ENCODE measurements at places on chromosomes 3 and 15. TPM values are rescaled to one million over a fixed set of nuclear protein-coding genes. Genes with fewer than 3 reads are reported as not detected.
A peak's percentile ranks its signal among the peaks of the same experiment; 100 is the strongest.

DNA sequence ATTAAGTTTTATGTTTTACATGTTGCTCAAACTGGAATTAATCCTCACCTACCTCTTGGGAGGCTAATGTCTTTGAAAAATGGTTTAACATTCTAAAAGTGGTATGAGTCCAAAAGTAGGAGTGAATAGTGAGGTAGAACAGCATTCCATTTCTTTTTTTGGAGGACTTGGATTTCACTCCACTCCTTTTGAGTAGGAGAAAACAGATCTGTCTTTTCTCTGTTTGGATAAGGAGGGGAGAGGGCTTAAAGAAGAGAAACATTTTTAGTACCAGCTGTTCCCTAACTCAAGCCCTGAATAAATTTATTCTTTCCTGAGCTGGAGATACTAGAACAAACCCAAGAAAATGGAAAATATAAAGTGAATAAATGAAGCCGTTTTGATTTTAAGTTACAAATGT is 687.9 kb downstream of the MECOM start:
- DNase-seq, result no peak

Gene DNAH12
- total RNA-seq, result 0.80 TPM

- no peak for DNase-seq
Observed at GRCh38 chr3:10783360-10784351, 32.4 kb upstream of the SLC6A11 start.

GRCh38 chr15:31328428-31328968 is 1.9 kb downstream of the KLF13 start:
- peak; percentile 75 for DNase-seq

Gene GLDN
- 94.5 TPM for total RNA-seq

DNA sequence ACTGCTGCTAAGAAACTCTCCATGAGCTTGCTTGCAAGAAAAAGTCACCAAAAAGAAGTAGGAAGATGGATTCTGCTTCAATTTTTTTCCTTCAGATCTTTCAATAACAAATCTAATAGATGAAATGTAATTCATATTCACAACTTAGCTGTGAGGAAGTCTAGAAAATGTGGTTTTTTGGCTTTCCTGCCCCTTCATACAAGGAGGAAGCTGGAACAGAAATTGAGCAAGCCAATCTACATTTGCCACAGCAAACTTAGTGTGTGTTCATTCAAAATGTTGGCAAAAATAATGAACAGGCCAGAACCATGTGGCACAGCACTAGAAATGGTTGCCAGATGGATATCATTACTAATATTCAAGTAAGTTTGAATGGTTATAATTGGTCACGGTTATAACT is 93.2 kb upstream of the NEDD4 start:
- DNase-seq, result no peak

DNA sequence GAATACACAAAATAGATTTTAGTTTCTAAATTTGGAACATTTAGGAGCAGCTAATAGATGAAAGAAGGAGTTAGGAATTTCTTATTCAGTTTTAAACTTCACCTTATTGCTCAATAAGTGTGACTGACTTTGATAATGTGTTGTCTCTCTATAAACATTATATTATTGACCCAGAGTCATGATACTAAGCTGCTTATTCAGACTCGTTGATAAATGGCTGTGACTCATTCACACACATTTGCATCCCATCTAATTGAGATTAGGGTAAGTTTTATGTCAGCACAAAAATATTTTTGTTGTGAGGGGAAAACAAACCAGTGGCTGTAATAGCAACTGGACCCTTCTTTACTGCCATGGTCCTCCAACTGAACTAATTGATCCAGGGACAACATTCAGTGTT is 137.6 kb downstream of the GOLIM4 start:
- DNase-seq, result no peak

Gene P2RY14
- 8.9 TPM for total RNA-seq

Gene PLA2G4E
- not detected for total RNA-seq

- no peak for DNase-seq
Observed at GRCh38 chr3:80771085-80771484, 990.4 kb downstream of the GBE1 start.

Gene CHCHD4
- total RNA-seq, result 11.1 TPM

GRCh38 chr3:4419386-4419785 is 47.7 kb downstream of the SUMF1 start:
- no peak for DNase-seq

DNA sequence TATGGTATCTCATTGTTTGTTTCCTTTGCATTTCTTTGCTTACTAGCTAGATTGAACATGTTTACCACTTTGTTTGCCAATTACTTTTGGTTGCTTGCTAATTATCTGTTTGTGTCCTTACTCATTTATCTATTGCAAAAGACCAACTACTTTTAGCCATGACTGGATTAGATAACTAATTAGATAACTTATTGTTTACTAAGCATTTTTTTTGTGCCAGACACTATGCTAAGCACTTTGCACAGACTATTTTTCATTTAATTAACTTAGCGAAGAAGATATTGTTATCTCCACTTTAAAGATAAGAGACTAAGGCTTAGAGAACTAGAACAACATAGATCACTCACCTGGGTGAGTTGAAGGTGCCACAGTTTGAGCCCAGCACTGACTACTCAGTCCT is 16.9 kb upstream of the ZFAND6 start:
- no peak for DNase-seq

Gene PRSS50
- total RNA-seq, result 0.13 TPM

DNA sequence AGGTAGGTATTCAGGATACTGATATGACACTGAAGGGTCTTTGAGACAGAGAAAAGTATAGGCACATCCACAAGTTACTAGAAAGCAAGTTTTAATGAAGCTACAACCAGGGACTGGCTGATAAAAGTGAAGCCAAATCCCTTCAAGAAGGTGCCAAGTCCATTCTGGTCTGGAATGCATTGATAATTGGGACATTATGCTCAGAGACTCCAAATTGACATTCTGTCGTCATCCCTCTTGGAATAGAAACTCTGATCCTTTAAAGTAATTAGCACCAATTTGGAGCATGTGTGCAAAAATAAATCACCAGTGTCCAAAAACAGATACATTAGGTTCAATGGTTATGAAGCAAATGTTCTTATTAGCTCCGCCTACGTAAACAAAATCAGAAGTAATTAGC is 47.3 kb upstream of the BCL6 start:
- DNase-seq, result no peak

DNA sequence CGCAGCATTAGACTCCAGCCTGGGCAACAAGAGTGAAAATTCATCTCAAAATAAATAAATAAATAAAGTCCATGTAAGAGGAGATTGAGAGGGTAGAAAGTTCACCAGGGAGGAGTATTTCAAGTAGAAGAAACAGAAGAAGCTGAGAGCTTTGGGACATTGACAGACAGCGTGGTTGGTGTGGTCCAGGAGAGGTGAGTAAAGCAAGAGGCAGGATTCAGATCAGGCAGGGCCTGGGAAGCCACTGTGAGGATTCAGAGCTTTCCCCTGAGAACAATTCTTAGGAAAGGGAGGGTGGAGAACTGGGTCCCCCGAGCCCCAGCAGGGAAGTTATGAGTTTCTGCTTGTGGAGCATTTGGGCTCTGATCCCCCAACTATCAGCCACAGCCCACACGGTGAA is 54.2 kb upstream of the AMOTL2 start:
- DNase-seq, result no peak

Gene OR5H15
- not detected for total RNA-seq

- DNase-seq, result no peak
Observed at GRCh38 chr3:55521064-55521737, 34.1 kb upstream of the WNT5A start.

Gene ATP10A
- total RNA-seq, result 5.7 TPM

GRCh38 chr15:38050529-38051448 is 116.3 kb downstream of the TMCO5A start:
- no peak for DNase-seq

DNA sequence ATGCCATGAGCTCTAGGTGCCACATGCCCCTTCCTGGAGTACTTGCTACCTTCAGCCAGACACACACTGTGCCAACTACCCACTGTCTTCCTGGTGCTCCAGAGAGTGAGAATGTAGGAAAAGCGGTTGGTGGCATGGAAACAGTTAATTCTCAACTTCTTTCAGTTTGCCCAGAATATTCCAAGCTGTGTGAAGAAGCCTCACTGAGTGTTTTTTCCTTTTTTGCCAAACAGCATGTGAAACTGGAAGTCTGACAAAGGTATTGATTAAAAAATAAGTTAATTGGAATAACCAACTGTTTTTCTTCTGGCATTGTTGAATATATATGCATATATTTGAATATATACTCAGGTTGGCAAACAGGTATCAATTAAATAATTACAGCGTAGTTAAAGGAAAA is 52.8 kb downstream of the LRRC3B start:
- DNase-seq, result no peak

DNA sequence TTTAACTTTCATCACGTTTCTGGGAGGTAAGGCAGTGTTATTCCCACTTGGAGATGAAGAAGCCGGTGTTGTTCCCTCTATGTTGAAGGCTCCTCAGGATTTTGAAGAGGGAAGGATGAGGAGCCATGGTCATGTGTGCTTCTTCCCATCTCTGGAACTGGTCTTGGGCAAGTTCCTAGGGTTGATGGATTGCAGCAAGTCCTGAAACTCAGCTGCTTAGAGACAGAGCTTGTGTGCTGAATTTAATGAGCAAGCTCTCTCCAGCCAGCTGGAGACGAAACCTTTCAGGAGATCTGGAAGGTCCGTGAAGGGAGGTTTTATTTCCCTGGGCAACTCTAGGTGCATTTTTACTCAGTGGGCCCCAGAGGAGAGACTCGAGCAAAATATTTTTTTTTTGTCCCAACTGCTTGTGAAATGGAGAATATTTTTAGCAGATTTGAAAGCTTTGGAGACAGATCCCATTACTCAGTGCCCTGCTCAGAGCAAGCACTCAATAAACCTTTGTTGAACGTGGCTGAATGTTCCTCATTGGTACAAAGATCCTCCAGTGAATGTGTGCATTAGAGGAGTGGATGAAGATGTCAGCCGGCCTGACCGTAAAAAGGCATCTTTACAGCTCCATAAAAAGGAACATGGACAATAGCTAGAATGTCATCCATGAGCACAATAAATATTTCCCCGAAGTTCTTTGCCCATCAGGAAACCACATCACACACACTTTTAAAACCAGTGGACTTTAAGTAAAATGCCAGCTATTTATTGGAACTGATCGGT is 55.6 kb upstream of the RGMA start:
- no peak for DNase-seq

DNA sequence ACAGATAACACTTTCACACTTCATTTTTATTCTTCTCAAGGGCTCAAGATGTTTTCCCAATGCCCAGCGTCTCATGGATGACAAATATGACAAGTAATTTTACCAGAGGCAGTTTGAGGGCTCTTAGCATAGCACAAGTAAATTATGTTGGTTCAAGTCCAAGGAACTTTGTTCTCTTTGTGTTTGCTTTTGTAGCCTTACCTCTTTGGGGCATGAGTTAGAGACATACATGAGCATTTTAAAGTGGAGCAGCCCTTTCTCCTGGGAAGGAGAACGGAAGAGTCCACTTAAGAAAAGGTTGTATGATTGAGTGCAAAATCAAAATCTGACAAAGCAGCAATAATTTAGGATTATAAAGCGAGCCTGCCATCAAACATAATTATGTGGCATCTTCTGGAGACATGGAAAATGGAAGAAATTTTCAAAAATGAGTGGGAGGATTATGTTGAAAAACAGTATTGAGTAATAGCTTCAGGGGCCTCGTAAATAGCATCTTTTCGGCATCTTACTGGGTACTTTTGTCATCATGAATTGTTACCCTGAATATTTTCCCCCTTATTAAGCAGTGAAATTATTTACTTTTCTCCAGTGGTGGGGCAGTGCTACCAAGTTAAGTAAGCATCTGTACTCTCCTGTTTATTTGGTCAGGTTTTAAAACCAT is 65.9 kb downstream of the PGPEP1L start:
- no peak for DNase-seq
